ENCODE measurements at places on chromosomes 6 and 20. TPM values are rescaled to one million over a fixed set of nuclear protein-coding genes. Genes with fewer than 3 reads are reported as not detected.

TRIM15 gene
- not detected for total RNA-seq

BTN1A1 gene
- not detected for total RNA-seq

CCN5 gene
- 266 TPM for total RNA-seq

FOXS1 gene
- not detected for total RNA-seq

ADGB gene
- not detected for total RNA-seq

TMC2 gene
- not detected for total RNA-seq

INSM1 gene
- not detected for total RNA-seq

SLC17A4 gene
- total RNA-seq = not detected

FRS3 gene
- 2.7 TPM for total RNA-seq

SRSF12 gene
- 0.09 TPM for total RNA-seq

TLDC2 gene
- total RNA-seq = 0.18 TPM

C6orf58 gene
- total RNA-seq = not detected
